Stimulated activated naive CD8-positive, alpha-beta T cell treated with anti-CD3 and anti-CD28 coated beads, Interleukin-15, Interleukin-2, amounts not matched to agents 100 U/mL and 50 U/mL, for 24 hours (primary cell): ENCODE measurements at places on chromosomes 1 and 21.
A peak's percentile ranks its signal among the peaks of the same experiment; 100 is the strongest.

- DNase-seq, result no peak
Measured at GRCh38 chr1:8674912-8675311, 142.5 kb downstream of the RERE start.

DNA sequence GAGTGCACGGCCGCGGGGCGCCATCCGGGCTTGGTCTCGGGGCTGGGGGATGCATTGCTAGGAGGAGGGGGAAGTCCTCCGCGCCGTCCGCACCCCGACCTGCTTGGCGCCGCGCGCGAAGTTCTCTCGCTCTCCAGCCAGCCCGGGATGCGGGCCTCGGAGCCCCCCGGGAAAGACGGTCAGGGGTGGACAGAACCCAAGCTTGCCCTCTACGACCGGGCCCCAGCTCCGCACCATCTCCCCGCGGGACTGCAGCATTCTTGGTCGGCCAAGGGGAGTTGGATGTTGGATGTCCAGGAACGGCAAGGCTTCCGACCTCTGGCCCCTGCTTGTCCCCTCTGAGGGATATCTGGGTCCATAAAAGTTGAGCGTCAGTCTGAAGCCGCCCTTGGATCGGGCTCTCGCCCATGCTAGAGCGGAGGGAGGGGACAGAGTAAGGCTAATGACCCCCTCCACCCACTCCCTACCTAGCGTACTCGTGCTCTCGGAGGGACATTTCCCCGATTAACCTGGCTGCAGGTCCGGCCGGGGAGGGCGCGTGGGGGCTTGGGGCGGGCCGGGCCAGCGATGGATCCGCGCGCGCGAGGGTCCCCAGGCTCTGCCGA is 522 bp downstream of the DISP3 start:
- peak; percentile 9 for DNase-seq

GRCh38 chr1:236568285-236568894 is 35.9 kb downstream of the HEATR1 start:
- no peak for DNase-seq

DNA sequence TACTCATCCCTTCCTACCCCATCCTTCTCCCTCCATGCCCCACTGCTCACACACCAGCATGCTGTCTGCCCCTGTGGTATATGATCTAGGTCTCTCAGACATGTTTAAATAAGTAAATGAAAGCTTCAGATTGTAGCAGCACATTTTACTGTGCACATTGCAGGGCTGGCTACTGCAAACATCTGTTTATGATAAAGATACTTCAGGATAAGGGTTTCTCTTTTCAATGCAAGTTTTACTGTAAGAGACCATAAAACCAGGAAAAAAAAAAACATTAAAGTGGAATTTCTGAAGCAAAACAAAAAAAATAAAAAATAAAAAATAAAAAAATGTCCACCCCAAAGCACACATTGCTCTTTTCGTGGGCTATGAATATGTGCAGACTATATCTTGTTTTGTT is 184.4 kb downstream of the USH2A start:
- DNase-seq, result no peak
